ENCODE measurements at places on chromosomes 3 and 15. TPM values are rescaled to one million over a fixed set of nuclear protein-coding genes. Genes with fewer than 3 reads are reported as not detected.

The CD96 gene
- 0.45 TPM for total RNA-seq

DNA sequence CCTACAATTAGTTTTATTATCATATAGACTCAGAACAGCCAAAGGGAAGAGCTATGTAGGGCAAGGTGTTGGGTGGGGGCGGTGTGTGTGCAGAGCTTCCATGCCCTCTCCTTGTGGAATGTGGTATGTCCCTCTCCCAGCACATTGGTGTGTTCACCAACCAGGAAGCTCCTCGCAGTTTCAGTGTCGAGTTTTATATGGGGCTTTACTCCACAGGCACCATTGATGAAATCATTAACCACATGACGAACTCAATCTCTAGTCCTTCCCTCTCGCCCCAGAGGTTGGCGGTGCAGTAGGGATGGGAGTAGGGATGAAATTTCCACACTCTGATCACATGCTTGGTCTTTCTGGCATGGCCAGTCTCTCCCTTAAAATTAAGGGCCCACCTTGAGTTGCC, 13.6 kb upstream of the SRP14 start:
- DNase-seq, result no peak

The CCNDBP1 gene
- 31.9 TPM for total RNA-seq

GRCh38 chr3:111737706-111738086, 121.4 kb upstream of the PHLDB2 start:
- DNase-seq, result no peak

The ARPP21 gene
- not detected for total RNA-seq

Data from GM12878 (cell line).